ENCODE measurements at places on chromosomes 5 and 9.

DNA sequence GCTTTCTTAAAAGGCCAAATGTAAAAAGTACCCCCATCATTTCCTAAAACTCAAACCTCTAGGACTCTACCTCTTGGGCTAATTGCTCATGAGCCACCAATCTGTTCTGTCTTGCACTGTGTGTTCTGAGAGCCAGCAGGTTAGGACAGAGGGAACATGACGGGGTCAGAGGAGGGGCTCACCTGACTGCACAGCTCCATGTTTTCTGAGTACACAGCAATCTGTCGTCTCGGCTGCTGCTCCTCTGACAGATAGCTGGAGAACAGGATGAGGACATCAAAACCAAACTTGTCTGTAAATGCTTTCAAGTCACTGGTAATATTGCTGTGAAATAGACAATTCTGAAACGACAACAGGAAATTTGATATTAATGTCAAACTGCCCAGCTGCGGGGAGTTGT lies 50.9 kb upstream of the PCA3 start:
- DNase-seq, result no peak

DNA sequence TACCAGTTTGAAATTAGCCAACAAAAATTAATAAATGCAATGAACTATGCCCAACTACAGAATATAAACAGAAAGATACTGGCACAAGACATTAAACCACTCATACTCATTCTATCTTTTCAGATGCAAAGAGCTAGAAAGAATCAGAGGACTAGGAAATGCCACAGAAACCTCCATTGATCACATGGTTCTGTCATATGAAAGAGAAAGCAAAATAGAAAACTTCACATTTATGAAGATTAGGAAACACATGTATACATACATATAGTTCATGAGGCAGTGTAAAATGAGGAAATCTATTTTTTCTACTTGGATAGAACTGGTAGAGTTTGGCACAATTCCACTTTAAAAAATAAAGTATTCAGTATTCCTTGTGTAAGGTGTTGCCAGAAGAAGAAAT lies 275.1 kb upstream of the PTGER4 start:
- DNase-seq, result no peak

GRCh38 chr5:134466241-134467069 lies 54.8 kb upstream of the CDKN2AIPNL start:
- DNase-seq, result no peak

- no peak for DNase-seq
These were observed 87.5 kb downstream of the SECISBP2 start for GRCh38 chr9:89405826-89406225.

DNA sequence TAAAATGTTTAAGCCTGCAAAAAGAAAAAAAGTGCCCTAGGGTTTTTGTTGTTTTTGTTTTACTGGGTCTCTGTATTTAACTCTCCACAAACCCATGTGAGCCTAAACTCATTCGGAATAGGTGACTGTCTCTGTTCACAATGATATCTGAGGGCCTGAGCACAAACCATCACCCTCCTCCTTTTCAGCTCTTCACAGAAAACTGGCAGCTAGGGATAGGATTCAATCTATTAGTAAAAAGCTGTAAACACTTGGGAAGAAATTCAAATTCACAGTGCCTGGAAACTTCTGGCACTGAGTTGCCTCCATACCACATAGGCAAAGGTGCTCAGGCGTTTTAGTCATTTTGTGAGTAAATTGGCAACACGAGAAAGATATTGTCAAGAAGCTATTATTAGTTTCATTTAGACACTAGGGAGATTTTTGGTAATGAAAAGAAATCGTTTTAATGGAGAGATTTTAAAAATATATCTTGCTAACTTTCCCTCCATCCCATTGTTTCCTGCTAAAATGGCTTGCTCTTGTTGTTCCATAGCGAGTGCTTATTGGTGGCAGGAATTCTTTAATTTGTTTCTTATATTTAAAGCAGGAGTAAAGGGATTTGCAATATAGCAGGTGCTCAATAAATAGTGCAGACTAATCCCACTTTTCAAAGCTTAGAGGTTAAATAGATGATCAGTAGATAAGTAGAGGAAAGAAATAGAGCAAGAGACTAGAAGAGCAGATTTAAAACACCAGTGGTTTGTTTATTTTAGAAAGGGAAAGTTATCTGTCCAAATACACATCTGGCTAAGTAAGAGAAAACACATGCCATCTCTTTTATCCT lies 9.7 kb downstream of the FOXD1 start:
- no peak for DNase-seq

DNA sequence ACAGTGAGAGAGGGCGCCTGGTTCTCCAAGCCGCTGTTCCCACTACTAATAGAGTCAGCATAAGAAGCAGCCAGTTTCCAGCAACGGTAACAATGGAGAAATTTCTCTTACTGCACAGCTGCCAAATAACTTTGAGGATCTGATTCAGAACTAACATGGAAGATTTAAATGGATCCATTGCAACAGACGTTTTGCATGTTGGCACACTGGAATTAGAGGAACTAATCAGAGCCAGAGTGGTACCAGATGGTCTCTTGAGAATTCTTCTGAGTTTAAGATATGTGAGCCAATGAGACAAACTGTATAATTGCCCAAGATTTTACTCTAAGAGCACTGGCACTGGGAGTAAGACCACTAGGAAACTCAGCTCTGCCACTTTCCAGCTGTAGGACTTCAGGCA lies 186.5 kb downstream of the EFNA5 start:
- DNase-seq, result no peak
